Fibroblast of skin of left quadriceps (primary cell): ENCODE measurements at places on chromosomes 1 and 21.

DNA sequence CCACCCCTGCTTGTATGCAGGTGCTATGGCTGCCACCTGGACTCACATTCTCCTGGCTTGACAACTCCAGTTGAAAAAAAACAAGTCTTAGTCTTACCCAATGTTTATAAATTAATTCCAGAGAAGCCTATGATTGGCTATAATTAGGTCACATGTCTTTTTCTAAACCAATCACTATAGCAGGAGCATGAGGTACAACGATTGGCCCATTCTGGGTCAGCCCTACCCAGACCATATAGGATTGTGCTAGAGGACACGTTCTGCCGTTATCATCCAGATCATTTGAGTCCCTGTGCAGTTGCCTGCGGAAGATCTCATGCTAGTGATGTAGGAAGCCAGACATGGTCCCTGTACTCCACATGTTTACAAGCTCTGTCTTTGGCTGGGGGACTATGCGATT lies 41.9 kb upstream of the PARP1 start:
- DNase-seq, result no peak

DNA sequence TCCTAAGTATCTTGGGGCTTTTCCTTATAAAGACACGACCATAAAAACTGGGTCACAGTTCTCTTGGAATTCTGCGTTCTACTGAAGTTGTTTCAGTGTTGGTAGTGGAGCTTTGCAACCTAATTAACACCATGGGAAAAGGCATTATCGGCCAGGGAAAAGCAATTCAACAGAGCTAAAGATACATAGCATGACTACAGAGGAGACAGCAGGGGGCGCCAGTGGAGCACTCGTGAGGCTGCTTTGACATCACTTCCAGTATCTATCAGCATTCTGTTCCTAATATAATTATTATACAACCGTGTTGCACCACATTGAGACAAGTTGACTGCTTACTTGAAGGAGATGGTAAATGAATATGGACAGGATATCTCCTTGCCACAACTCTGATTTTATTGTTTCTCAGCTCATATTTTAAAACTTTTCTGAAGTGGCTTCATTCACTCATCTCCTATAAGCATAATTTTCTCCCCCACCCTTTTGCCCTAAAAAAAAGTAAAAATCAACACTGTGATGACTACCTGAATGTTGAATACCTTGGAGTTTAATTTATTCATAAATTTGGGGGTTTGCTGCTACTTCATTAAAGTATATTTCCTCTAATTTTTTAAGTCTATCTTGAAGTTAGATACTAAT lies 39.4 kb downstream of the ZP4 start:
- no peak for DNase-seq

DNA sequence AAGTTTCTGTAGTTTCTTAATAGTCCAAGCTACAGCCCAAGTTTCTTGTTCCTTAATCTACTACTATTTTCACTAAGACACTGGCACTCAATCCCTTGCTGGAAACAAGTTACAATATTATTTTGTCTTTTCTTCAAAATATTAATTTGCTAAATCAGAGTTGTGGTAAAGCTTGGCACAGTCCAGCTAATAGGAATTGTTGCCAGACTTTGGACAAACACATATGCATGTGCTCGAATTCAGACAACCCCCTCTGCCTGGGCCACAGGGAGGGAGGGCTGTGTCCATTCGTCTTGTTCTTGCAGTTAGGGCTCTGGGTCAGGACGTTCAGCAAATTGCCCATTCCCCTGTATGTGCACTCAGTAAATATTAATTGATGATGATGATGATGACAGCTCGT lies 103.6 kb downstream of the CNIH3 start:
- DNase-seq, result no peak

DNA sequence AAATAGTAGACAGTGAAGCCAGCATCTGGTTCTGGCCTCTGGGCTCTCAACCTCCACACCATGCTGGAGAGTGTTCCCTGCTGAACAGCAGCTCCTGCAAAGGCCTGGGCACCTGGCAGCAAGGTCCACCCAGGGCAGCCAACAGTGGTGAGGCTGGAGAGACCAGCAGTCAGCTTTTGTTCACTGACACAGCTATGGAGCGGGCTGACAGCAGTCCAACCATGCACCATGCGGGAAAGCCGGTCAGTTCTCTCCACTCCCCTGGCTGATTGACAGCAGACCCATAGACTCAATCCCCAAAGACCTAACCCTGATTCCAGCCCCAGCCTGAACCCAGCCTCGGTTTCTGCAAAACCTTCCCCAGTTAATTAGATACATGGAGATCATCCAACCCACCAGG lies 49.0 kb downstream of the KLHDC7A start:
- DNase-seq, result no peak

DNA sequence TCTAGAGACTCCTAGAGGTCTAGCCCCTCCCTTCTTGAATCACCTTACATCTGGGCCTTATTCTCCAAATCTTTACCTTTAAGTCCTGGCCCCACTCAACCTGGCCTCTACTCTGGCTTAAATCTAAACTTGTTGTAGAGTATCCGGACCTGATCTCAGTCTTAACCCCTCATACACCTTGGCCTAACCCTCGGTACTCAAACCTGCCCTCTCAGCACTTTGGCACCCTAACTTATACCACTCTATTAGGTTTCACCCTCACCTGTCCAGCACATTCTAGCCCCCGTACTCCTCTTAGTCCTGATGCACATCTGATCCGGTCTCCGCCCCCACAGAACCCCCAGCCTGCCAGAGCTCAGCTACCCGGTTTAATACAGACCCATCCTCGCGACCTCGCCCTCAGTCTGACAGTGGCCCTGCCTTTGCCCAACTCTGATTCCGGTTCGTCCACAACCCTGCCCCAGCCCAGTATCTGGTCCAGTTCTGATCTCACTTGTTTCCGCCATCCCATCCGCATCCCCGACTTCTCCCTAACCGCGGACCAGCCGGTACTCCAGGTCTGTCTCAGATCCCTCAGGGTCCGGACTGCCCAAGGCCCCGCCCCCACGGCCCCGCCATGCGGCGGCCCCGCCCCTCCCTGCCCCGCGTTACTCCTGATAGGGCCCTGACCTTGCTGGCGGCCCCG lies 1.5 kb downstream of the TRIM62 start:
- DNase-seq, result no peak

- no peak for DNase-seq
Observed at GRCh38 chr1:1242461-1243265, 3.9 kb downstream of the C1QTNF12 start.
